ENCODE measurements at places on chromosomes 12 and 14.

GRCh38 chr14:29085546-29085945 is 319.0 kb downstream of the FOXG1 start:
- no peak for DNase-seq

DNA sequence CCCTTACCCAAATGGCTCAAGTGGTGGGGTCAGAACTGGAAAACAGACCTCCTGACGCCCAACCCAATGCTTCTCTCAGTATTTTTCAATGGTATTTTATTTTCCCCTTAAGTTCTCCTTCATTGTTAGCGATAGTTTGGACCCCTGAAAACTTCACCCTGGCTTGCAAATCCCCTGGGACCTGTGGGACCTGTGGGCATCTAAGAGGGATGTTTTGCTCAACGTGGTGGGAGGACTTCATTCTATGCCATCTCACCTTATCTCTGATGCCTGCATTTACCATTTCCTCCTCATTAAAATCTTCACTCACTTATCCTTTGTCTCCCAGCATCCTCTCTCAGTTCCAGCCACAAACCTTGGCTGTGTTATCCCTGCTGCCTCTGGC is 59.4 kb upstream of the GZMB start:
- DNase-seq: no peak

DNA sequence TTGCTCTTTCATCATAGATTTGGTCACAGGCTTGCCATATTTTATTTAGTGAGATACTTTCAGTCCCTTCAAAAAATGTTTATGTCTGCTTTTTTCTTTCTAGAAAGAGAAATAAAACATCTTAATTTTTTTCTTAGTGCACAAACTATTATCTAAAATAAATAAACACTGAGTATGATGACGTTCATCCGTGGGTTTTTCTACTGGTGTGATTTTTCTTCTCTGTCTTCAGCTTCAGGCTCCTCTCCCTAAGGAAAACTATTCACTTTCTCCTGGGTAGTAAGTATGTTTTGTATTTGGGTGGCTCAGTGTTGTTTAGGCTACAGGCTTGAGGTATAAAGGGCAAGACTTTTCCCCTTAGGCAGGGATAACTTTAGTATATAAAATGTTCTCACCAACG is 154.7 kb downstream of the DACT1 start:
- no peak for DNase-seq

DNA sequence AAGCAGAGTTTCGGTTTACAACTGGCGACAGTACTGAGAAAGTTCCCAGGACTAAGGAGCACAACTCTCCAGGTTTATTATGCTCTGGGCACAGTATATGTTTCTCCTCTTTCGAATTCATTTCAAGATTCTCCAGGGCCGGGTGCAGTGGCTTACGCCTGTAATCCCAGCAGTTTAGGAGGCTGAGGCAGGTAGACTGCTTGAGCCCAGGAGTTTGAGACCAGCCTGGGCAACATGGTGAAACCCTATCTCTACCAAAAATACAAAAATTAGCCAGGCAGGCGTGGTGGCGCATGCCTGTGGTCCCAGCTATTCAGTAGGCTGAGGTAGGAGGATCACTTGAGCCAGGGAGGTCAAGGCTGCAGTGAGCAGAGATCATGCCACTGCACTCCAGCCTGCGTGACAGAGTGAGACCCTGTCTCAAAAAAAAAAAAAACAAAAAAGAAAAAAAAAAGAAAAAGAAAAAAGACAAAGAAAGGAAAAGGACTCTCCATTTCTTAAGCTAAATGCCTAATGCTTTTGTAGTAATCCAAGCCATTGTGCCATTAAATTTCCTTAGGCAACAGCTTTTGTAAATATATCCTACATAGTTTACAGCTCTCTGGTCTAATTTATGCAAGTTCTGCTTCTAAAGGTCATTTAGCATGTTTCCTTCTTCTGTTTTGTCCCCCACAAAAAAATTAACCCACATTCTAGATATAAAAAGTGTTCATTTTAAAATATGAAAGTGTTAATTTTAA is 34.8 kb downstream of the ATL1 start:
- DNase-seq: no peak

- no peak for DNase-seq
Measured at GRCh38 chr12:100862676-100863075, 68.1 kb downstream of the ANO4 start.

GRCh38 chr14:86782092-86782580 is 1210.8 kb downstream of the GALC start:
- no peak for DNase-seq

GRCh38 chr14:76937181-76938091 is 91.1 kb downstream of the IRF2BPL start:
- DNase-seq: no peak

- no peak for DNase-seq
Measured at GRCh38 chr12:101794574-101794973, 36.2 kb downstream of the GNPTAB start.

DNA sequence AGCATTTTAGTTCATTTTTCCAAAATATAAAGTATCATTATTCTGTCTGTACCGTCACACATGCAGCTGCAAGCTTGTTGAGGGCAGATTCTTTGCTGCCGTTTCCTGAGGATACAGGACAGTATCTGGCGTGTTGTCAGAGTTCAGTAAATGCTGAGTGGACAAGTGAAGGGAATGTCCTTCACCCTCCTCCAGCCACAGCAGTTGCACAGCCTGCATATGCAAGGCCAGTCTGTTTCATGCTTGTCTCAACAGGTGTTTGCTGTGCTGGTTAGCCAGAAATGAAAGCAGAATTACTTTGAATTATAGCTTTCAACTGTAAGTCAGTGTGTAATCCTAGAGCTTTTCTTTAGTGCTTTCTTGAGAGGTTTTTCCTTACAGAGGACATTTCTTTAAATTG is 36.5 kb downstream of the TDP1 start:
- DNase-seq: no peak

DNA sequence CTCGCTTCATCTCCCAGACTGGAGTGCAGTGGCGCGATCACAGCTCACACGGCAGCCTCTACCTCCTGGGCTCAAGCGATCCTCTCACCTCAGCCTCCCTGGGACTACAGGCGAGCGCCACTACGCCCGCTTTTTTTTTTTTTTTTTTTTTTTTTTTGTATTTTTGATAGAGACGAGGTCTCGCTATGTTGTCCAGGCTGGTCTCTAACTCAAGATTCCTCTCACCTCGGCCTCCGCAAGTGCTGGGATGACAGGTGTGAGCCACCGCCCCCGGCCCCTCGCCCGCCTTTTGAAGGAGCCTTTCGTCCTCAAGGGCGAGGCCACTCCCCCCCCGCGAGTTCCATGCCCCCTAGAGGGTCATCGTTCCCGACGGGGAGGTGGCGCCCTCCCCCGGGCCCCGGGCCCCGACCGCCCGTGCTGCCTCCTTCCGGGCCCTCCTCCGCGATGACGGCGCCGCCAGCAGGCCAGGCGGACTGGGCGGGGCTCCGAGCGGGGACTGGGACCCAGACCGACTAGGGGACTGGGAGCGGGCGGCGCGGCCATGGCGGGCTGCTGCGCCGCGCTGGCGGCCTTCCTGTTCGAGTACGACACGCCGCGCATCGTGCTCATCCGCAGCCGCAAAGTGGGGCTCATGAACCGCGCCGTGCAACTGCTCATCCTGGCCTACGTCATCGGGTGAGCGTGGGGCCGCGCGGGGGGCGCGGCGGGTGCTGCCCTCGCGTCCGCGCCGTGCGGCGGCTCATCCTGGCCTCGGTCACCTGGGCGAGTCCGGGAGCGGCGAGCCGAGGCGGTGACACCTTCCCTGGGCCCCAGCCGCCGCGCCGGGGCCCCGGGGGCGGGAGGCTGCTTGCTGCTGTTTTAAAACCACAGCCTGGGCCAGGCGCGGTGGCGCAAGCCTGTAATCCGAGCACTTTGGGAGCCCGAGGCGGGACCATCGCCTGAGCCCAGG is at the start of gene P2RX4:
Gene P2RX4, plus strand, starts transcription at position 506 of the 949 bp plus-strand sequence. Its CDS starts 36 bp downstream, at position 542.
- DNase-seq: peak; percentile 89

DNA sequence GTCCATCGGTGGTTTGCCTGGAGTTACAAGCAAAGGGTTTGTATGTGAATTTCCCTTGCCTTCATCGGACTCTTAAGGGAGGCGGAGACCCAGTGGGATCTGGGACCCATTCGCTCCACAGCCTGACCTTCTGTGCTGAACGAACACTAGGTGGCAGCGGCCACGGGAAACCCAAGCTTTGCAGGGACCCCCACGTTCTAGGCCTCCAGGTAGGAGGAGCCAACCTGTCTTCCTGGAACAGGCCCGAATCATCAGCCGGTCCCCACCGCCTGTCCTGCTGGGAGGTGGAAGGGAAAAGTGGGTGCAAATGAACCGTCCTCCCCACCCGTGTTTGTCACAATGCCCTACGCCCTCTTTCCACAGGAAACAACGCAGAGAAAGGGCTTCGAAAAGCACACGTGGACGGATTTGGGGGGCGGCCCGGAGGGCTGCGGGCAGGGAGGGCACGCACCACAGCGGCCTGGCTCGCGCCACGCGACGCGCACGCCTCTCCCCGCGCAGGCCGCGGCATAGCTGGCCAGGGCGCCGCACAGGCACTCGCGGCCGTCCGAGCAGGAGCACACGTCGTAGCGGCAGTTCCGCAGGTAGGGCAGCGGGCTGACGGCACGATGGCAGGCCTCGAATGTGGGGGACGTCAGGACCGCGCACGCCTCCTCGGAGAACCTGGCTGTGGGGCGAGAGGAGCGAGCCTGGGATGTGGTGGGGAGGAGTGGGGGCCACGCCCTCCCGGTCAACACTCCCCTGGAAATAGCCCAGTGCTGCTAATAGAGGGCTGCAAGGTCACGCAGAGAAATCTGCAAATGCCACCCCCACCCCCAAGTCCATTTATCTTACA is 67.8 kb downstream of the VWF start:
- DNase-seq: no peak

DNA sequence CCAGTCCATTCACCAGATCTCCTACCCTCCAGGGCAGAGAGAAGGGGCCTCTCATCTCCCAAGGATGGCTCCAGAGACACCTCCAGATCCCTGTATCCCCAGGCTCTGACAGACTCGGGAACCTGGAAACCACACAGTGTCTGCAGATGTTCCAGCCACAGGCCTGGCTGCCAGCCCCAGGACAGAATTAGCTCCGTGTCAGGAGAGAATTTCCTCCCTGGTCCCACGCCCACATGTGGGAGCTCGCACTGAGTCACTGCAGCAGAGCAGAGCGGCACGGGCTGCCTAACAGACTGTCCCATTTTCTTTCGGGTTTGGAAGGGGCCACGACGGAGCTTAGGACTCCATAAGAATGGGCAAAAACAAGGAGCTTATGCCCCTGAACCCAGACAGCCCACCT is 33.6 kb downstream of the CMKLR1 start:
- DNase-seq: no peak

- DNase-seq: no peak
Measured at GRCh38 chr14:70064136-70064865, 124.5 kb downstream of the SLC8A3 start.

GRCh38 chr12:31562594-31563328 is 28.2 kb downstream of the DENND5B start:
- no peak for DNase-seq

DNA sequence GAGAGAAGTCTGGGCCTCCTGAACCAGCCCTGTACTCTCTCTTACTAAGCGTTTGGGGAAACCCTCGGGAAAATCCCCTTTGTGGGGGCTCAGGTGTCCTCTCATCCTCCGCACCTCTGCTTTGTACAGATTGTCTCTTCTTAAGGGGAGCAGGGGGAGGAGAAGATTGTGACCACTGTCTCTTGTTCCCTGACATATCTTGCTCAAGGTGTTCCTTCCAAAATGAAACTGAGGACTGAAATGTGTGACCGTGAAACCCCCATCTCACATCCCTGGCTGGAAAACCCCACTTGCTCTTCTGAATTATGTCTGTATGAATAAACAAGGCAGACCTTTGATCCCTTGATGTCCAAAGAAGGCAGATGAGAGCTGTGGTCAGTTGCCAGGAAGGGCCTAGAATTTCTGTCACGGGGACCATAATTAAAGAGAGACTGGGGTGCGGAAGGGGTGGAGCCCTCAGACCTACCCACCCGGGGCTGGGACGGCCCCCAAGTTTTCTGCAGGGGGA is 369.8 kb downstream of the AACS start:
- DNase-seq: no peak

DNA sequence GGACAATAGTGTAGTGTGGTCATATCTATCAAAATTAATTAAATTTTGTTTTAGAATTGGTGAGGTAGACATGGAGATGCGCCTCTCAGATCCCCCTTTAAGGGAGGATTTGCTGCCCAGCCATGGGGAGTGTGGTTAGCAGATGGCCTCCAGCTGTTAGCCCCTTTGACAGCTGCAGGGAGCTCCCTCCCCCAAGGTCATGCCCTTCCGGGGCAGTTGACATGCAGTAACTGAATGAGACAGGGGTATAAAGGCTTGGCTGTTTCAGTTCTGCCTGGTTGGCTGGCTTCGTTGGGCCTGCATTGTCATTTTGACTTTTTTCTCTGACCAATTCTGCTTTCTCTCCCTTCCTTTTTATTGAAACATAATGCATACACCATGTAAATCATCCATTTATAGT is 291.5 kb upstream of the SRRM4 start:
- no peak for DNase-seq

DNA sequence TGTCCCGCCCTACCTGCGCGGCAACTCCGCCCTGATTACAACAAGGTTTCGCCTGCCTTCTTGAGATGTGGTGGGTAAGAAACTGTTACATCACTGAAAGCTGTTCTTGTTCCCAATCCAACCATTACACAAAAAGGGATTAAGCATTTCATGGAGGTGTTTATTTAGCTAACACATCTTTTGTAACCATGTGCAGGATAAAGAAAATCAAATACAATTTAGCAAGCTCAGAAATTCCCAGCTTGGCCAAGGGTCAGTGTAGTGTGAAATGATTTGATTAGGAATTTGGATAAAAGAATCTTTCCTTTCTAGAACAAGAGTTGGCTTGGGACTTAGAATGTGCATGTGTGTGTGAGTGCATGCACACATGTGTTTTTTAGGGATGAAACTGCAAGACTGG is 6.3 kb downstream of the FOXN4 start:
- DNase-seq: no peak

- DNase-seq: no peak
Measured at GRCh38 chr14:97705107-97705506, 907.9 kb downstream of the VRK1 start.

- DNase-seq: no peak
Measured at GRCh38 chr12:106345746-106346145, 11.8 kb upstream of the POLR3B start.

DNA sequence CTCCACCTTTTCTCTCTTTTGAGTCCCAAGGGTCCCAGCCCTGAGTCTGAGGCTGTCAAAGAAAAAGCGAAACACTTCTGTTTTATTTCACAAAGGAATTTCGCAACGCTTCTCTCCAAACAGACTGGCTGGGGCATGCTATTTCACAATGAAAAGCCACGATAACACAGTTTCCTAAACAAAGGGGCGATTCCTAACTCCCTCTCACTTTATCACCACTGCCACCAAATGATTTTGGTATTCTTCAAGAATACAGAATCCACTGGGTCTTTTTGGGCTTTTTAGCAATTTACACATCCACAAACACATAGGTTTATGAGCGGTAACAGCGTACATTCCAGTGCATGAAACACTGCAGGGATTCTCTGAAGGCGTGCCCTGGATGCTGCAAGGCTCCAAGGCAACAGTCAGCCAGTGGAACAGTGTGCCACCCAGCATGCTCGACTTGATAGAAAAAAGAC is 161.2 kb downstream of the DAD1 start:
- DNase-seq: no peak
